ENCODE measurements at places on chromosomes 13 and 19.

GRCh38 chr13:38944219-38944618 lies 46.4 kb downstream of the STOML3 start:
- no peak for DNase-seq

DNA sequence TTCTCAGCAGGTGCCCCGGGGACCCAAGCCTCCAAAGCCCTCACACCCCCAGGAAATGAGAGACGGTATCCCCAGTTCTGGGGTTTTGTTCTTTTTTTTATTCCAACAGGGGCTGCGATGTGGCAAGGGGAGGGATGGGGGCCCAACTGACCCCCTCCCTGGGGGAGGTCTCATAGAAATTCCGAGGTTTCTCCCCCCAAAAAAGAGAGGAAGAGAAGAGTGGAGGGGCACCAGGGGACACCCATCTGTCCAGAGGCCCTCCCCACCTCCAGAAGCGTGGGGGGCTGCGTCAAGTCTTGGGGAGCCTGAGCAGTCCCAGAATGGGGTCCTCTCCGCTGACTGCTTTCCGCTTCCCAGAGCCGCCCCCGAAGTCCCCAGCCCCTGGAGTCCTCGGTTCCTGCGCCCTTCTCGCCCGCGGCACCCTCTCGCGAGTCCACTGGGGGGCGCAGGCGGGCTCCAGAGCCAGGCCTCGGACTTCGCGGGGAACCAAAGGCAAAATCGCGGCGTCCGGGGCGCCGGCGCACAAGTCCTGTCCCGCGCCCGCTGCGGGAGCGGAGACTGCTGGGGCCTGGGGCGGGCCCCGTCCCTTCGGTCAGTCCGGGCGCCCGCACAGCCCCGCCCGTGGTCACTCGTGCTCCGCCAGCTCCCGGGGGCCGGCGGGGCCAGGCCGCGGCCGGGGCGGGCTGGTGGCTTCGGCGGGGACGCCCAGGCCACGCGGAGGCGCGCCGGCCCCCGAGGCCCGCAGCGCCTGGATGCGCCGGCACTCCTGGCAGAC lies 4.4 kb upstream of the ATP1A3 start:
- no peak for DNase-seq

- DNase-seq: peak; percentile 4
These were observed 58.3 kb upstream of the MEDAG start for GRCh38 chr13:30847650-30848307.

DNA sequence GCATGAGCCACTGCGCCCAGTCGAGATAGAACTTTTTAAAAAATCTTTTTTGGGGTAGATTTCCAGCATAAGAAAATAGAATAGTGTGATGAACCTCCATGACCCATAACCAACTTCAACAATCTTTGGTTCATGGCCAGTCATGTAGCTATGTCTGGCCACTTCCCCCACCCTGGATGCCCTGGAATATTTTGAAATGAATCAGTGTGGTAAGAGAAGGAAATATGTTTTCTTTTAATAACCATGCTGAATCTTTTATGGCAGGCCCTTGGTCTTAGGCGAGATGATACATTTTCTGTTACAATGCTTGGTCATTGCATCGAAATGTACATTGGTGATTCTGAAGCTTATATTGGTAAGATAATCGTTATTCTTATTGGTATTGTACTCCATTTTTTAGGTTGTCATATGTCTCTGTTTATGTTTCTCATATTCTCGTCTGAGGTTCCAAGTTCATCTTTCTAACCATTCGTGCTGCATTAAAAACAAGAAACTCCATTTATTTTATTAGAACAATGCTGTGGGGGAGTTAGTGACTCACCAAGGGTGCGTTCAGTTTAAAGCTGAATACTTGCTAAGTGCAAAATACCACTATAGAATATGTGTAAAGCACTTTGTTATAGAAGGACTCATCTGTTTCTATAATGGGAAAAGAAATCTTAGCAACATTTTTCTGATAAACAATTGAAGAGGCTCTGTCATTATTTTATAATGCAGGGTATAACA lies 16.4 kb upstream of the UPF3A start:
- no peak for DNase-seq

- no peak for DNase-seq
These were observed 312.4 kb downstream of the SHISA2 start for GRCh38 chr13:25739376-25739775.

- DNase-seq: no peak
These were observed 2304.4 kb downstream of the PCDH9 start for GRCh38 chr13:64925727-64926126.

DNA sequence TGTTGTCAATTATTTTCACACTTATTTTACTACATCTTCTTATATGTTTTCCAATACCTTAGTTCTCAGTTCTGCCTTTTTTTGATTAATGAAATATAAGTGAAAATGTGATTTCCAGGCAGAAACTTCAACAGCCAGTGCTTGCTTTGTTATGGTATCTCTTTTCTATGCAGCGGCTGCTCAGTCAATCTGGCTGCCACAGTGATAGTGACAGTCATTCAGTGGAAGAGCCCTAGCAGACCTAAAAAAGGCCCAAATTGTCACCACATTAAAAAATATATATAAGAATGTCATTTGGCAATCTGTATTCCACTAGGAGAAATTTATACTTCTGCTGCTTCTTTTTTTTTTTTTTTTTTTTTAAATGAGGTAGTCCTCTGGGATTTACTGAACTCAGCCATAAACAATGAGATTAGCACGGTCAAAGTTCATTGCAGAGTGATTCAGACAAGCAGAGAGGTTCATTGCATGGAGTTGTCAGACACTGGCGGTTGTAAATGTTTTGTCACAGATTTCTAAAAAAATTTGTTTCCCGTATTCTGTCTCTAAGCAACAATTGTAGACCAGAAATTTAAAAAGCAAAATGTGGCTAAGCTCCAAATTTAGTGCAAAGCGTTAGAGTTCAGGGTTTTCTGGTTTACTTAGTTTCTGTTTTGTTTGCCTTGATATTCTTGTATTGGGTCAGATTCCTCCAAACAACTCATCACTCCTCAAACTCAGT lies 94.7 kb upstream of the PRR20A start:
- DNase-seq: no peak

DNA sequence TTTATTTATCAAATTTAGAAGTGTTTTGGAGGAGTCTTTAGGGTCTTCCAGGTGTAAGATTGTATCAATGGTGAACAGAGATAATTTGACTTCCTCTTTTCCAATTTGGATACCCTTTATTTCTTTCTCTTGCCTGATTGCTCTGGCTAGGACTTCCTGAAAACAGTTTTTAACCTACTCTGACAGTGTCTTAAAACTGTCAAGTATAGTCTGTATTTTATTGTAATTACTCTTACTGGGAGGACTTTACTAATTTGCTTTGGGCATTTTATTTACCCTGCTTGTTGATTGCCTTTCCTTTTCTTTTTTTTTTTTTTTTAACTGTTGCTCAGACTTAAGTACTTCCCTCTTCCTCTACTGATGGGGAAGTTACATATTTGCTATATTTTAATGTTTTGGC lies 81.3 kb downstream of the URI1 start:
- no peak for DNase-seq

DNA sequence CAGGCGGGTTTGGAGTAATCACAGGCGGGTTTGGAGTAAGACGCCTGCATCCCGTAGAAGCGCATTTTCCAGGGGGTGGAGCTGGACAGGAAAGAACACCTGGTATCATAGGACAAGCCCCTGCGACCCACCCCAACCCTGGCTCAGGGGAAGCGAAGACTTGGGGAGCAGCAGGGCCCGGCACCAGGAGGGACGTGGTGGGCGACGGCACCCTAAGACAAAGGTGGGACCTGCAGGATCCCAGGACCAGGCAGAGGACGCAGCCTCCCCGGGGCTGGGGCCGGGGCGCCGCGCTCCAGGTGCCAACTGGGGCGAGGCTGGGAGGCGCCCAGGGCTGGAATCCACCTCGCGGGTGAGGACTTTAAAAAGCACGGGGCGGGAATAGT lies 520 bp downstream of the ZNF600 start:
- no peak for DNase-seq

- DNase-seq: no peak
These were observed 21.5 kb downstream of the CPT1C start for GRCh38 chr19:49712397-49712859.

- no peak for DNase-seq
These were observed 66.9 kb downstream of the KLF2 start for GRCh38 chr19:16391301-16392055.

GRCh38 chr13:80001510-80001842 lies 339.4 kb downstream of the SPRY2 start:
- no peak for DNase-seq

DNA sequence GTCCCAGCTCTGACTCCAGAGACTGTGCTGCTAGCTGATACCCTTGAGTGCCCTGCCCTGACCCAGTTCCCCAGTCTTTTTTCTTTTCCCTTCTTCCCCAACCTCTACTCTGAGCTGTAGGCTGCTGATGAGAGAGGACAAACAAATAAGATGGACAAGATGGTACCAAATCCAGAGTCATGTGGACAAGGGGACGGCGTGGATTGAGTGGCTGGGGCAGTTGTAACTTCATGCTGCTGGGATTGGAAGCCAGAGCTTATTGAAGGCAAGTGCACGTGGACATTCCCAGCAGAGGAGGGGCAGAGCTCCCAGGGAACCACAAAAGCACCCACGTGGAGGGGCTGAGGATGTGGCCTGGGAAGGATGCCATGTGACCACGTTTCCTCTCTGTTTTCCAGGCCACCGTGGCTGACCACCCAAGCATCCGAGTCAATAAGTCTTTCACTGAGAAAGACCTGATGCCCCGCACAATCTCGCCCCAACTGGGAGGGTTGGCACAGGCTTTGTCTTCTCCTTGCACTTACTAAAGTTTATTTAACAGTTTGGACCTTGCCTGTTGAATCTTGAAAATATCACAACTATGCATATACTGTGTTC lies 323.3 kb upstream of the ZNF507 start:
- DNase-seq: no peak

DNA sequence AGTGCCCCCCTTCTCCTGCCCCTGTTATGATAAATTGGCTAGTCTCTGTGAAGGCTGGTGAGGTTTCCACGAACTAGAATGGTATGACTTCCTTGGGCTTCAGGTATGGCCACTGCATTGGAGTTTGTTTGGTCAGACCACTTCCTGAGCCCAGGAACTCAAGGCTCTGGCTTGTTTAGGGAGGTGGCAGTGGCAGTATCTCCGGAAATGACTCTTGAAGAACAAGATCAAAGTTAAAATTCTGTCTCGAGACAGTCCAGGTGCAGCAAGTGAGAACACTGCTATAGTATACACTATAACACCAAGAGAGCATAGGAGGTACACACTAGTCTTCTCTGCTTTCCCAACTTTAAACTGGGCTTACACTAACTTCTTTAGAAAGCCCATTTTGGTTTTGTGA lies 309.1 kb downstream of the KLF12 start:
- peak; percentile 2 for DNase-seq

GRCh38 chr13:36553491-36553890 lies 120.3 kb upstream of the SERTM1 start:
- no peak for DNase-seq

DNA sequence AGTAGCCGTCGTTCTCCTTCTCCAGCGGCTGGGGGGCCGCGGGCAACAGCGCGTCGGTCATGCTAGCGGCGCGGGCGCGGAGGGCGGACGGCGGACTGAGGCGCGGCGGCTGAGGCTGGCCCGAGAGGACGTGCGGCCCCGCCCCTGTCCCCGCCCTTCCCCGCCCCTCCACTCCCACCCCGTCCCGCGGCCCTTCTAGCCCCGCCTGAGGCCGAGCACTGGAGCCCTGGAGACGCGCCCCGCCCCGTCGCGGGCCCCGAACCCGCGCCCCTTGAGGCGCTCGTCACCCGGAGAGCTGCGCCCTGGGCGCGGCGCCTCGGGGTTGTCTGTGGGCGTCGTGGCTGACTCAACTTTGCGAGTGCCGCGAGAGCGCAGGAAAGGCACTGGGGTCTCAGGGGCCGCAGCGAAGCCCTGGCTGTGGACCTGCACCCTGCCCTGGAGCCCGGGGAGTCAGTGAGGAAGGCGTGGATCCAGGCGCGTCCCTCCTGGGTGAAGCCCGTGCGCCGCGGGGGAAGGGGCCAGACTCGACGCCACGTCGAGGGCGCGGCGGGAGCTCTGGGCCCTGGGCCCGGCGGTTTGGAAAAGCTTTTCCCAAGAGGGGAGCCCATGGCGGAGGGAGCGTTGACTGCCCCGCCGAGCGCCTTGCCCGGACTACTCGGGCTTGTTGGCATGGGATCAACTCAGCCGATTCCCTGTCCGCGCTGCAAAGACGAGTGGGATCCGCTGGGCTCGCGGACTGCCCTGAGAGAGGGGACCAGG lies at the start of gene RHPN2:
Gene RHPN2, minus strand, starts transcription at position 97 of the 759 bp plus-strand sequence. Its CDS starts 36 bp downstream, at position 61.
- DNase-seq: peak; percentile 29

- no peak for DNase-seq
These were observed 28.4 kb upstream of the GPR183 start for GRCh38 chr13:99335603-99336002.

DNA sequence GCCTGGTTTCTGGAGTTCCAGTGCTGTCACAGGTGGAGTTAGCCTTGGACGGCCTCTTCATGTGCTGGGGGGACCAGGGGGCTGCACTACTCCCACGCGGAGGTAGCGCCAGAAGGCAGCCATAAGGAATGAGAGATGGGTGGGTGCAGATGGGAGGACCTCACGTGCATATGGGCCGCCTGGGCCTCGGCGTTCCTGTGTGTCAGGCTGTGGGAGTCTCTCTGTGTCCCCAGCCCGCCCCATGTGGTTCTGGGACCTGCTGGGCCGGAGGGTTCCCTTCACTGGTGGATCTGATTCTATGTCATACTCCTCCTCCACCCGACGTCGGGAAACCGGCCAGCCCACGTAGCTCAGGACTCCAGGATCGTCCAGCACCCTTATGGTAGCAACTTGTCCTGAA lies 149.0 kb upstream of the SOX1 start:
- DNase-seq: no peak

Data from CD4-positive, alpha-beta T cell treated with Interleukin-6 at 100 ng/mL for 8 hours (primary cell).